Cortex of kidney (tissue), 1 donor: ENCODE measurements at places on chromosomes 6 and 20.

GRCh38 chr6:131976545-131977061 is 25.4 kb upstream of the CCN2 start:
- DNase-seq, result no peak

- DNase-seq, result no peak
Measured at GRCh38 chr6:153424719-153425400, 293.8 kb upstream of the RGS17 start.

DNA sequence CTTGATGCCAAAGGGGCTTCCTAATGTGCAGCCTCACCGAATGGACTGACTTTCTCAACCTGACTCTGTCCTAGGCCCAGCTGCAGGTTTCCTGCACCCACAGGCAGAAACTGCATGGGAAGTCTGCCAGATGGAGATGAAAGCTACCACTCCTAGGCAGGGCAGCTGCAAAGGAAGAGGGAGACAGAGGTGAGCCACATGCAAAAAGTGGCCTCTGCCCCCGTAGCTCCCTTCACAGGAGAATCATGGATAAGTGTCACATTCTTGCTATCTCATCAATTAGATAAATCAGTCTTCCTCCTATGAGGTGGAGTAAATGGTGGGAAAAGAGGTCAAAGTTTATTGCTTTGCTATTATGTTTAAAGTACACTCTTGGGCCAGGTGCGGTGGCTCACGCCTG is 191.3 kb downstream of the ALDH8A1 start:
- DNase-seq, result no peak

- DNase-seq, result no peak
Measured at GRCh38 chr6:76465410-76465809, 392.9 kb upstream of the IMPG1 start.

DNA sequence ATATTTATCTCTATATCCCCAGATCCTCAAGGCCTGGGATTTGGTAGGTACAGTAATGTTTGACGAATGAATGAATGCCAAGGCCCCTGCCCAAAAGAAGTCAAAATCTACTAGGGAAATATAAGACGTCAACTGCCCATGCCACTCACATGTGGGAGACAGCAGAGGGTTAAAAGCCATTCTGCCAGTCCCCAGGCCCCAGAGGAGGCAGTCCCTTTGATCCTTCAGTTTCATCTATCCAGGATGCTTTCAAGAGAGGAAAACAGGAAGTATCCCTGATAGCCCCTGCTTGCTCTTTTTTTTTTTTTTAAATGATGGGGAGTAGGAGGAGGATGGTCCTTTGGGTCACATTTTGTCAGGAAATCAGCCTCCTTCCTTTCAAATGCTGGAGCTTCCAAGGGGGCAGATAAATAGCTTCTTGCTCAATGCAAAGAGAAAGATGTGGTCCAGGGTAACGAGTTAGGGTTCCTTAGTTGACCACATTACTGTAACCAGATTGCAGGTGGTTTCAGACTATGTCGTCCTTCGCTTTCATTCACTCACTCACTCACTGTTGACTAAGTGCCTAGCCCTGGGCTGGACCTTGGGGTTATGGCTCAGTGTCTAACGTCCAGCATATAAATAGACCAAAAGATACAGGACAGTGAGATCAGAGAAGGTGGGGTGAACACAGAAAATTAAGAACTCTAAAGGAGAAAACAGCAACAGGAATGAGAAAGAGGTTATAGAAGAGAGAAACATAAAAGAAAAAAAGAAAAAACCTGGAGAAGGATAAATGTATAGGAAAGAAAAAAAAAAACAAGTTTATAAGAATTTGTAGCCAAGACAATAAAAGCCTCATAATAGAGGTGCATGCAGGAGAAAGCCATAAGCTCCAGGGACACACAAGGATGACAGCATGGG is 64.6 kb upstream of the PIM1 start:
- no peak for DNase-seq

- no peak for DNase-seq
Measured at GRCh38 chr20:10350188-10350842, 83.7 kb downstream of the MKKS start.

DNA sequence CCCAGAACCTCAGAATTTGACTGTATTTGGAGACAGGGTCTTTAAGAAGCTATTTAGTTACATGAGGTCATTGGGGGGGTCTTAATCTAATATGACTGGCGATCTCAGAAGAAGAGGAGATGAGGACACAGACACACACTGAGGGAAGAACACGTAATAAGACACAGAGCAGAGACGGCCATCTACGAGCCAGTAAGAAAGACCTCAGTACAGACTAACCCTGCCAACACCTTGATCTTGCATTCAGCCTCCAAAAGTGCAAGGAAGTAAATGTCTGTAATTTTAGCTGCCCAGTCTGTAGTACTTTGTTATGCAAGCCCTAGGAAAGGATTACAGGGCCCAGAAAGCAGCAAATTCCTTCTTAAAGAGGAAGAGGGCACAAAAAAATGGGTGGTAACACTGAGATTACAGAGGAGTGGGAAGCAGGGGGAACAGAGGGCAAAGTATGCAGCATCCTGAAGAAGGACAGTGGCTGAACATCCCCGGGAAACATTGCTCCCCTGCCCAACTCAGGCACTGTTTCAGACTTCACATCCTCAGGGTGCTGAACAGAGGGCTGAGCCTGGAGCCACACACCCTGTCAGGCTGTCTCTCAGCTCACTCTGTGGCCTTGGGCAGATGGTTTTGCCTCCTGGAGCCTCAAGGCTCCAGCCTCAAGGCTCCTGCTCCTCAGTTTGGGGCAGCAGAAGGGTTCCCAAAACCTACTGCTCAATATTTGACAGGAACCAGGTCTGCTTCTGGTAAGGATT is 27.9 kb upstream of the SIRPG start:
- no peak for DNase-seq

DNA sequence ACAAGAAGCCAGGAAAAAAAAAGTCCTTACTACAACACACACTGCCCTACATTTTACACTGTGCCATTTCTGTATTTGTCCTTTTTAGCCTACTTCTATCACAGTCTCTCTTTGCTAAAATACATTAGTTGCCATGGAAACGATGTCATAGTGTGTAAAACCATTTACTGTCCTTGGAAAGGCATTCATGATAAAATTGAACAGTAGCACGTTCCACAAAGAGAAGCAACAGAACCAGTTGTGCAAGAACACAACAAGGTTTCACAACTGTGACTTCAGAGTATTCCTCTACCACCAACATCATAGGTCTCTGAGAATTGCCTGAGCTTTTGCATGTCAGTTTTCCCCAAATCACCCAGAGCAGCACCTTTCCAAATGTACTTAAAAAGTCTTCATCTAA is 20.5 kb downstream of the FYN start:
- no peak for DNase-seq

DNA sequence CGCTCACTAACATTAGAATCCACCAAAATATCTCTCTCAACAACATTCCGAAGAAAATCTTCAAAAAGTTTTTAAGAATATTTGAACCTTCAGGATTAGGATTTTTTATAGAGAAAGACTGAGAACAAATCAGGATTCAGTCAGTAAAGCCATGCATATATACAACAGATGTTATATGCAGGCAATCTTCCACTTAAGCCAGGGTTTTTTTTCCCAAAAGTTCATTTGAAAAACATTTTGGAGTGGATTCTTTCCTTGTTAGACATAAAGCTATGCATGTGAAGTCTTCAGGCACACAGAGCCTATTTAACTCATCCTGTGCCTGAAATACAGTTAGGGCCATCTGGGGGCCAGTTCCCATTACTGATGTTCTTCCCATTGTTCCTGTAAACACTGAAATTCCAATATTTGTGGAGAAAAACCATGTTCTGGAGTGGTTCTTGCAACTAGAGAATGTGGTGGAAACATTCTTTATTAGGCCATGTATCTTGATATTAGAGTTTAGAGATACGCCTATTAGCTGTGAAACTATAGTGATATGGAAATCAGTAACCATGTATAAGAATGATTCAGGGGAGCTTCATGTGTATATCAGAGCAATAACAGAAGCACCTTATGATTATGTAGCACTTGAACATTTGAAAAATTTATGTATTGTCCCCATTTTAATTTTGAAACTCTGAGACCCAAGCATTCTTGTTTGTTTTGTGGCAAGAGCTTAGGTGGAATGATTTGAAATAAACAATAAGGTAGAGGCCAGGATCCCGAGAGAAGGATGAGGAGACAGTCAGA is 61.7 kb downstream of the PLEKHG1 start:
- no peak for DNase-seq

GRCh38 chr6:28634761-28635546 is 109.3 kb downstream of the GPX5 start:
- DNase-seq, result no peak
